ENCODE measurements at places on chromosomes 13 and 19.

- no peak for DNase-seq
These were observed 502.7 kb downstream of the FGF9 start for GRCh38 chr13:22173610-22174009.

GRCh38 chr13:33073338-33073737 is 57.1 kb downstream of the KL start:
- no peak for DNase-seq

- no peak for DNase-seq
These were observed 297.3 kb downstream of the ZNF536 start for GRCh38 chr19:30669329-30670010.

DNA sequence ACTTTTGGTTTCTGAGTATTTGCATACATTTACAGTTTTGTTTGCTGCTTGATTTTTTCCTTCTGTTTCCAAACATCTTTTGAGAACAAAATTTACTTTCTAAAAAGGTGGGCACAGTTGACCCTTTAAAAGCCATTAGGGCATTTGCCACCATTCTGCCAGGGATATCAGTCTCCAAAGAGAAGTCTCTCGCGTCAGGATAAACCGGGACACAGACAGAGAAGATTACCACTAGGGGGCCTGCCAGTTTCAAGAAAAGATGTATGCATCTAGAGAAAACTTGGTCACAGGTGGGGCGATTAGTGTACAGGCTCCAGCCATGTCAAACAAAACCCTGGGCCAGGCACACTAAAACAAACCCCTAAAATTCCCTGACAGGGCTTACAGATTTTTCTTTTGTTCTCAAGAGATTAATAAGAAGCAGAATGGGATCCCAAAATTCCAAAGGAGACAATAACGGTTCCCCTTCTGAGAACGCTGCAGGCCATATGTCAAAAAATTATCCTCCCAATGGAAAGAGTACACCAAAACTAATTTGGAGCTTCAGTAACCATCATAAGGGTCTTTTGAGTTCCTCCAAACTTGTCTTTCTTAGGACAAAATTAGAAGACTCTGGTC is 10.7 kb upstream of the PABPC3 start:
- no peak for DNase-seq

- no peak for DNase-seq
These were observed 6.5 kb upstream of the ZNF708 start for GRCh38 chr19:21335721-21336120.

DNA sequence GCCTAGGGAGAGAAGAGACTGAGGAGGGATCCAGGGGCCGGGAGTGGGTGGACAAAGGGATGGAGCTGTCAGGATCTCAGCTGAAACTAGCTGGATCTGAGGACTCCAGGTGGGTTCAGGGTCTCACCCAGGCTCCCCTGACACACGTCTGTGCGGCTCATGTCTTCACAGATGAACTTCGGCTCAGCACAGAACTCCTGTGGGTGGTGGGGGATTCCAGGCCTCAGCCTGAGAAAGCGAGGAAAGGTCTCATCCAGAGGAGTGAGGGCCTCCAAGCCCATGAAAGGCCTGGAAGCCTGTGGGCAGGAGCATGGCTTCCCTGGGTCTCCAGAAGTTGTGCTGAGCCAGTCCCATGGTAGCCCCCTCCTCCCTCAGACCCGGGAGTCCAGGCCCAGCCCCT is 1.4 kb downstream of the CAPN12 start:
- DNase-seq: no peak

GRCh38 chr13:49701491-49701890 is 10.2 kb upstream of the EBPL start:
- DNase-seq: no peak
